ENCODE measurements at places on chromosomes 1 and 21.
A peak's percentile ranks its signal among the peaks of the same experiment; 100 is the strongest.

DNA sequence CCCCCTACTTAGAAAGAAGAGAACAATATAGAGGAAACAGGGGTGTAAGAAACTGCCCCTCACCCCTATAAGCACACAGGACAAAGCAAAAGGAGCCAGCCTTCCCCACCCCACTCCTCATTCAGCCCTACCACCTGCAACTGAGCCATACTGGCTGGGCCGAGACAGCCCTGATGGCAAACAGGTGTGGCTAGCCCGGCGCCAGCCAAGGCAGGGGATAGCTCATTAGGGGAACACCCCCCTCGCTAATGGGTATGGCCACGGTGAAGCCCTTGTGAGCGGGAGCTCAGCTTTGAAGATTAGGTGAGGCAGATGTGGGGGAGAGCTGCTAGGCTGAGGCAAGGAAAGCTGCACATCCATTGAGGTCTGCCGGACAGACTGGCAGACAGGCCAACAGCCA, 65.5 kb downstream of the ERI3 start:
- no peak for DNase-seq

DNA sequence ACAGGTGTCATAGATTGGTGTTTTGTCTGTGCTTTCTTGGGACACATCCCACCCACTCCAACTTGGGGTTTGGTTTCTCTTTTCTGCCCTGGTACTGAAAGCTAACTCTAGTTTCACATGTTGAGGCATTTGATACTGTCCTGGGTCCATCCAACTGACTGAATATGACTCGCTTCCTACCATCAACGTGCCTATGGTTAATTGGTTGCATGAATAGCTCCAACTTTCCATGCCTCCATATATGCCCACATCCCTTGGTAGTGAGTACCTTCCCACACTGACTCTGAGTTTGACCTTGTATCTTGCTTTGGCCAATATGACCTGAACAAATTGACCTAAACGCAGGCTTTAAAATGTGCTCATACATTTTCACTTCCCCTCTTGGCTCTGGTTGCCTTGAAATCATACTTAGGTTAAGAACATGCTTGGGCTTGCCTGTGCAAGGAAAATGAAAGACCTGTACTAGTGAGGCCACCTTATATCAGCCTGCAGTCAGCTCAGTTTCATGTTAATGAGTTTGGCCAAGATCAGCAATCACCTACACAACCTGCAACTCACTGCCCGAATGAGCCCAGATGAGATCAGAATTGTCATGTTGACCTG, 81.0 kb upstream of the KCNK2 start:
- DNase-seq: no peak

- DNase-seq: no peak
These were observed 3.6 kb upstream of the RSPH1 start for GRCh38 chr21:42499444-42500112.

GRCh38 chr1:118921994-118922393, 66.1 kb downstream of the TBX15 start:
- DNase-seq: no peak

GRCh38 chr21:44613386-44614155, 1.7 kb downstream of the KRTAP10-8 start:
- no peak for DNase-seq

GRCh38 chr21:27519361-27519760, 552.5 kb upstream of the ADAMTS5 start:
- no peak for DNase-seq

GRCh38 chr21:17370263-17370662, 142.6 kb upstream of the CXADR start:
- DNase-seq: peak; percentile 65

All from prostate gland (tissue), 2 donors.